ENCODE measurements at places on chromosomes 4 and X.

- DNase-seq: no peak
These were observed 206.5 kb upstream of the PDE5A start for GRCh38 chr4:119834906-119835612.

DNA sequence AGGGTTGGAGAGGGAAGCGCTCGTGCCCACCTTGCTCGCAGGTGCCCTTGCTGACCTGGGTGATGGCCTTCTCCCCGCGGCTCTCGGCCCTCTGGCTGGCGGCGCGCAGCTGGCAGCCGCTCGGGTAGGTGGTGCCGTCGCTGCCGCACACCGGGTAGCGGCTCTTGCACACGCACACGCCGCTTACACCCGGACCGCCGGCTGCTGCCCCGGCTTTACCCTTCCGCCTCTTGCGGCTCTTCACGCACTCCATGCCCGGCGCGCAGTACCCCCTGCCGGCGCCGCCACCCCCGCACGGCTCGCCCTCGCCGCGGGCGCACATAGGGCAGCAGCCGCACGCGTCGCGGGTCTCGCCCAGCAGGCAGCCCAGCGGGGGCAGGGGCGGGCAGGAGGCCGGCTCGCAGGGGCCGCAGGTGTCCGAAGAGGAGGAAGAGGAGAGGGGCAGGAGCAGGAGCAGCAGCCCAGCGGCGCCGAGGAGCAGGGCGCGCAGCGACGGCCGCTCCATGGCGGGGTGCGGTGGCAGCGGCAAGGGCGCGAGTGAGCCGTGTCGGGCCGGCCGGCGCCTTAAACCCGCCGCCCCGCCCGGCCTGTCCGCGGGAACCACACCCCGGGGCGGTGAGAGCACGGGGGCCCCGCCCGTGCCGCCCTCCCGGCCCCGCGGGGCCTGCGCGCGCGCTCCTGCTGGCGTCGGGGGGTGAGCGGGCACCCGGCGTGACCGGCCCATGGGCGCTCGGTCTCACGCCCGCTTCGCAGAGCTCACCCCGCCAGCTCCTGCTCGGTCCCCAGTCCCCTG lies at the start of gene IGFBP7:
Gene IGFBP7 (minus strand): TSS at position 539 of the 793 bp plus-strand sequence. CDS start 34 bp downstream, at position 505.
- DNase-seq: no peak

- DNase-seq: no peak
These were observed 53.3 kb downstream of the TLL1 start for GRCh38 chr4:165926307-165926706.

GRCh38 chr4:34000356-34000755 lies 2244.0 kb downstream of the ARAP2 start:
- no peak for DNase-seq

GRCh38 chr4:84051639-84052038 lies 447.5 kb downstream of the NKX6-1 start:
- DNase-seq: no peak

GRCh38 chr4:153257991-153258390 lies 53.7 kb downstream of the TRIM2 start:
- DNase-seq: no peak

GRCh38 chrX:124902953-124903352 lies 416.7 kb upstream of the TEX13C start:
- no peak for DNase-seq

DNA sequence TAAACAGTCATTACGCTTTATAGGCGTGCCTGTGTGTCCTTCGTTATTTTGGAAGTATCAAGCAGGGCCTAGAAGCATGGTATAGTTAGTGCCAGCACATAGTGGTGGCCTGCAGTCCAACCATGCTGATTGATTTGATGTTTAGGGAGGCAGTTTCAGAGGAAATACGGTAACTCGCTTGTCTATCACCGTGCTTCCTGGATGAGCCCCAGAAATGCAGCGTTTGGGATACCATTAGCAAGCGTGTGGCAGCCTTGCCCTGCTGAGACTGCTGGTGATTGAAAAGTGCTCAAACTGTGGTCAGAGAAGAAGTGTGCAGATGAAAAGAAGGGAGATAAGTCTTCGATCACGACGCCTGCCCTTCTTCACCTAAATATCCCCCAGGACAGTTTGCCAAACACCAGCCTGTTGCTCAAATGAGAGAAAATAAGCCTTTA lies 158.4 kb downstream of the CHIC2 start:
- DNase-seq: no peak

DNA sequence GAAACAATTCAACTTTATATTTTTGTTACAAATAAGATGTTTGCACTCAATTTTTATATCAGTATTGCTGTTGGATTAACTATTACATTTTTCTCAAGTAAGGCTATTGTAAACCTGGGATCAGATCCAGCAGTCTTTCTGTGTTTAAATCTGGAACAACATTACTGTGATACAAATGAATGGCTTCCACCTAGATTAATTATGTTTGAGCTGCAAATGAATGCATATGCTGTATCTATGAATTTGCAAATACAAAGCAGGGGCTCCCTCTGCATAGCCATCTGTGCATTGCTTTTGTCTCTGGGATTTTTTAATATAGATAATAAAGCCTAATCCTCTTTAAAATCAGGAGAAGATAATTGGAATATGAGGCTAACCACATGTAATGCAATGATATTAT lies 69.8 kb upstream of the NEIL3 start:
- no peak for DNase-seq

- DNase-seq: no peak
These were observed 68.4 kb downstream of the ARHGEF38 start for GRCh38 chr4:105620640-105621323.

- no peak for DNase-seq
These were observed 1.0 kb upstream of the GUCY1B1 start for GRCh38 chr4:155757745-155758265.

DNA sequence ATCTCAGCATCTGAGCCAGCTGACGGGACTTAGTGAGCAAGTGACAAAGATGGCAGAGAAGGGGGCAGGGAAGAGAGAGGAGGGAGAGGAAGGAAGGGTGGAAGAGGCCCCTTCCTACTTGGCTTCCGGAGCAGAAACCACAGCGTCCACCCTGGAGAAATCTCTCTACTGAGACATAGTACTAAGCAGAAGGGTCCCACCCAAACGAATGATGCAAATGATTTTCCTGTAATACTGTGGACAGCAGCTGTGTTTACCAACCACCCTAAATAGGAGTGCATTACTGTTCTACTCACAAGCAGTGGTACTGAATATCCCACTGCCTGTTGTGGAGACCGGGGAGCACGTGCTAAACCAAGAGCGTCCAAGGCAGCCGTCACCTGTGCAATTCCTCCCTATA lies 29.4 kb downstream of the DTHD1 start:
- no peak for DNase-seq

DNA sequence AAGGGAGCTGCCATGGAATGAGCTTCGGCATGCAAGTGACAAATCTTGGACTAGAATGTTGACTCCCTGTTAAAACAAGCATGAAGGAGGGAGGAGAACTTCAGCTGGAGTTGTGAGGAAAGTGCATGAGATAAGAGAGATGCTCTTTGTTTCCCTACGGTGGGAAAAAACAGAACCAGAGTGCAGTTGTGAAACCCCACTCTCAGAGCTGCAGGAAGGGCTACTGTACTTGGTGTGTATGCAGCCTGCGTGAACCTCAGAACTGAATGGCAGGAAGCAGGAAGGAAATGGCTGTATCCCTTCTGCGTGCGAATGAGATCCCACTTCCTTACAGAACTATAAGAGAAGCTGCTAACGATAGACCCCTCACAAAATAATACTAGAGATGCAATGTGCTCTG lies 57.2 kb downstream of the EGF start:
- no peak for DNase-seq

- no peak for DNase-seq
These were observed 1.6 kb downstream of the ENAM start for GRCh38 chr4:70630162-70630561.

GRCh38 chr4:170988446-170988845 lies 824.8 kb upstream of the GALNTL6 start:
- no peak for DNase-seq

- DNase-seq: no peak
These were observed 182.2 kb upstream of the ATOH1 start for GRCh38 chr4:93646233-93646930.

GRCh38 chr4:170134821-170135220 lies 45.1 kb upstream of the AADAT start:
- no peak for DNase-seq

DNA sequence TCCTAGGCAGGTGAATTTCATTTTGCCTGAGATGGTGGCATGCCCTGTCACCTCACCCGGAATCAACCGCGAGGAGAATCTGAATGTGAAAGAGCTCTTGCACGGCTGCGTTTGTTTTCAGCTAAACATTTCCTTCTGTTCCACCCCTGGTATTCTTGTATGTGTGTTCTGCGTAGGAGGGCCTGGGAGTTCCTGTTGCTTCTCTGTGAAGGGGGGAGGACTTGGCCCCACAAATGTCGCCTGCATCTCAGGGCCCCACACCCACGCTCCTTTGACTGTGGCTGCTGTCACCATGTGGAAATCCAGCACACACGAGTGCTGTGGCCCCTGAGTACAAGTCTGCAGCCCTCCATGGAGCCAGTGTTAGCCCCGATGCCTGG lies 45.8 kb upstream of the CLCN4 start:
- DNase-seq: no peak

DNA sequence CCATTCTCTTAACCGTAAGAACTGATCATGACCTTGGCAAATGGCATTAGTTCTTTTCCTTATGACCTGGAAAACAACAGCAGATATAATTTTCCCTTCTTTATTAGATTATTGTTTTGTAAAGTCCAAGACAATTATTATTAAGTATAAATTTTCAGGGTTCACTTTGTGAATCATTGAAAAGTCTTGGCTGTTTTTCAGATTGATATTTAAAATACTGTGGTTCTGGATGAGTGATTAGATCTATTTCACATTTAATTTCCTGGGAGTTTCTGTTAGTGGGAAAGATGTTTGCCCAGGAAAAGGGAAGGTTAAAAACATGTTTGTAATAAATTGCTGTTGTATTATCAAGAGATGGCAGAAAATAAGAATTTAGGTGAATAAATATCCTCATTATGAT lies 194.9 kb downstream of the TLL1 start:
- DNase-seq: no peak

DNA sequence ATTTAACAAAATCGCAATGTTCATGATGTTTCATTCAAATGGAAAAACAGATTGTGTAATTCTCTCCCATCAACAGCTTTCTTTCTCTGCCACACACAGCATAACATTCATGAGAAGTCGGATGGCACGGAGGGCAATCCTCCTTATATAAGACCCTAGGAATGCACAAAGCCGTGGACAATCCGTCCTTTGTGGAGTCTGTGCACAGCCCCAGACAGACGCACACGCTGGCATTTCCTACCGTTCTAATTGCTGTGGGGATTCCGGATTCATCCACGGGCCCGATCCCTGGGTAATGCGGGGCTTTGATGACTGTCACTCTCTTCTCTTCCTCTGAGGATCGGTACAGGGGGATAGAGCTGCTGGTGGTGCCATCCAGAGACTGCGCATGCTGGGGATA lies 121.9 kb upstream of the PDLIM3 start:
- DNase-seq: no peak

DNA sequence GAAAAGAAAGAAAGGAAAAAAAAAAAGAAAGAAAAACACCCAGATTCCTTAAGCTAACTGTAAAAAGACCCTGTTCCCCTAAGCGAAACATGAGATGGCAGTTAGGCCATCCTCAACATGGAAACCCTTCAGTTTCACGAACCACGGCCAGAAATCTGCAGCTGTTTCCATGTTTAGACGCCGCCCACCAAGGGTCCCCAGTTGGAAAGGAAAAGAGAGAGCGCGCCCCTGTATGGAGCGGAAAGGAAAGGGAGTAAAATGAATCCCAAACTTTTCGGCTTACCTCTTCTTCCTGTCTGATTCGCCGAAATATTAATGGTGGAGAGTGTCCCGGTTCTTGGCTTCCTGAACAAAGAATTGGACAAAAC lies 38.3 kb downstream of the MGARP start:
- no peak for DNase-seq

GRCh38 chr4:36304138-36304681 lies 22.8 kb downstream of the DTHD1 start:
- no peak for DNase-seq

- no peak for DNase-seq
These were observed 234.5 kb downstream of the FBXW7 start for GRCh38 chr4:152301381-152301780.

- DNase-seq: no peak
These were observed 56.8 kb upstream of the TXK start for GRCh38 chr4:48190839-48191238.

DNA sequence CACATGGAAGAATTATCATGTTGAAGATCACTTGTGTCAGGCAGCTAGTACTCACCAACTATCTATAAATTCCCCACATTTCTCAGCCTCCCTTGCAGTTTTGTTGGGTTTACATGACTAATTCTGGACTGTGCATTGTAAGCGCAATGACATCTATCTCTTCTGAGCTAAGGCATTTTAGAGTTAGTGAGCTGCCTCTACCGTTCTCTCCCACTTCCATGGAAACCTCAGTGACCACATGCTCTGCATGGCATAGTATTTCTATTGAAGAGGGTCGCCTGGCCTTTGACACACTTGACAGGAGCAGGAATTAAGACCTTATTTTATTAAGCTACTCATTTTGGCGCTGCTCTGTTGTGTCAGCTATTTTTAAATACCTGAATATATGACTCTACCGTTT lies 67.5 kb upstream of the NPY2R start:
- DNase-seq: no peak

DNA sequence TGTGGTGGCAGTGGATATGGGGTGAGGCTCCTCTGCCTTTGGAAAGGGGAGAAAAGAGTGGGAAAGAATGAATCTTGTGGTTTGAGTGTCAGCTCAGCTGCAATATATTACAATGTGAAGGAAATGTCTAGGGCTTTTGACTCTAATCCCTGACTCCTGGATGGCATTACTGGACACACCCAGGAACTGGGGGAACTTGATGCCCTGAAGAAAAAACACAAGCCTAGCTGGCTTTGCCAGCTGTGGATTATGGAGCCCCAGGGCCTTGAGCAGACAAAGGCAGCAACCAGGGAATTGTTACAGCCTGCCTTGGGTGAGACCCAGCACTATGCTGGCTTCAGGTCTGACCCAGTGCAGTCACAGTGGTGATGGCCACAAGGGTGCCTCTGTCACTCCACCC lies 57.1 kb upstream of the CYSLTR1 start:
- DNase-seq: no peak

- DNase-seq: no peak
These were observed 185.0 kb upstream of the FAM241A start for GRCh38 chr4:111960241-111960667.

- no peak for DNase-seq
These were observed 135.1 kb upstream of the ATP6AP2 start for GRCh38 chrX:40445691-40446090.

DNA sequence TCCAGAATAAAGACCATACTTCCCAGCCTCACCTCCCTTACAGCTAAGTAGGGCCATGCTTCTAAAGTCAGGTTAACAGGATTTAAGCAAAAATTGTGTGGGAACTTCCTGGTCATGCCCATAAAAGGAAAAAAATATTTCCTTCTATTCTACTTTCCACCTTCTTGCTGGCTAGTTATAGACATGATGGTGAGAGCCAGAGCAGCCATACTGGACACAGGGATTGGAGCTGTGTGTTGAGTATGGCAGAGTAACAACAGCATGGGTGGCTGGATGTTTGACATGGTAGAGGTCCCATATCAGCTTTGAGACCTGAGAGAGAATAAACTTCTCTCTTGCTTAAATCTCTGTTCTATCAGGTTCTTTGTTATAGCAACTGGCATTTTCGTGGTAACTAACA lies 15.1 kb upstream of the CBR4 start:
- DNase-seq: no peak

GRCh38 chr4:161554372-161554990 lies 609.3 kb downstream of the FSTL5 start:
- DNase-seq: no peak

- no peak for DNase-seq
These were observed 1731.7 kb downstream of the ARAP2 start for GRCh38 chr4:34512616-34513015.

Measured in AG09319 (cell line).